SJCRH30 (cell line): ENCODE measurements at places on chromosomes 6 and 20.

DNA sequence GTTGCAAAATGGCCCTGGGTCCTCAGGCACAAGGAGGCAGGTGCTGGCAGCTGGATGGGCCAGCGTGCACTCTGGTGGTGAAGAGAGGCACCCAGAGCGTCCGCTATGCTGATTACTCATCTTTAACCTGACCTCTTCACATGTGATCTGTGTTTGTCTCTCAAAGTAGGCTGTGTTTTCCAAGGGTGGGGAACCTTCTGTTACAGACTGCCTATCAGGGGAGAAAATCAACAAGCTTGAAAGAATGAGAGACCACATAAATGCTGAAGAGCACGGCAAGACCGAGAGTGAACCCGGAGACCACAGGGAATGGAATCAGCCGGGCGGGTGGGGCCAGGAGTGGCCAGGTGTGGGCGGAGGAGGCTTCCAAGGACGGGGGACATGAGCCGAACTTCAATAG is 16.2 kb downstream of the BNIP5 start:
- DNase-seq: no peak

DNA sequence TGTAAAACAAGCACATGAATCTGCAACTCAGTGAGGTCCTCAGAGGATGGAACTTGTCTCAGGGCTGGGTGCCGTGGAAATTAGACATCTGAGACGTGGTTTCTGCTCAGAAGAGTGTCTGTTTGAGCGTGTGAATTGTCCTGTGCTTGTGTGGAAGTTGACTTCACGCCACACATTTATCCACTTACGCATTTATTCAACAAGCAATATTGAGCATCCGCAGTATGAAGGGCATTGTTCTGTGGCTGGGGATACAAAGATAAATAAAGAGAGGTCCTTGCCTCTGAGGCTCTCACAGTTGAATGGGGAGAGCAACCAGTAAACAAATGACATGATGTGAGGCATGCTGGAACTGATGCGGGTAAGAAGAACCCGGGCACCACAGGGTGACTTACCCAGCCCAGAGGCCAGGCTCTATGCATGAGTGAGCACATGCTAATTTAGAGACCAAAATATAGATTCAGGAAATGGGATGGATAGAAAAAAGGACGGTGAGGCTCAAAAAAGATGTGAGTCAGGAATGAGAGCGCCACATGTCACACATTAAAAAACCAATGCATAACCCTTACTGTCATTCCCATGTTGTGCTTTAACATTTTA is 60.4 kb downstream of the SOBP start:
- no peak for DNase-seq

DNA sequence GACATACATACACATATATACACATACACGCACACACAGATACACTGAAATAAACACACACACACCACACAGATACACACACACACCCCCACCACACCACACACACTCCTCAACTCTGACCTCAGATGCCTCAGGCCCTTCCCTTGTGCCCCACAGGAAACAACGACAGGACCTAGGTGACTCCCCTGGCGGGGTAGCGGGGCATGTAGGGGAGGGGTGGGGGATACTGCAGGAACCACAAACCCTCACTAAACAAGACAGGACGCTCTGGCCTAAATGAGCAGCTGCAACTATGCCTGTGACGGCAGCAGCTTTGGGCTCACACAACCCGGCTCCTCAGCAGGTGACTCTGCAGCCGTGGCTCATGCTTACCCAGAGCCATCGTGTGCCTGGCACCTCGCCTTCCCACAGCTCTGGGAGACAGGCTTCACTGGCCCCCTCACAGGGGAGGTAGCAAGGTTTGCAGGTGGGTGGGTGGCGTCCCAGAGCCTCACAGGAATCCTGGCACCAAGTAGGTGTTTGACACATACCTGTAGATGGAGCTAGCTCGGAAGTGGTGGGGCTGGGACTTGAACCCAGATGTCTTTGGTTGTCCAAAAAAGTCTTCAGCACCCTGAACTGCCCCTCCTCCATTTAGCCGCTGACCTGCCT is 100.8 kb downstream of the GRM4 start:
- DNase-seq: no peak

DNA sequence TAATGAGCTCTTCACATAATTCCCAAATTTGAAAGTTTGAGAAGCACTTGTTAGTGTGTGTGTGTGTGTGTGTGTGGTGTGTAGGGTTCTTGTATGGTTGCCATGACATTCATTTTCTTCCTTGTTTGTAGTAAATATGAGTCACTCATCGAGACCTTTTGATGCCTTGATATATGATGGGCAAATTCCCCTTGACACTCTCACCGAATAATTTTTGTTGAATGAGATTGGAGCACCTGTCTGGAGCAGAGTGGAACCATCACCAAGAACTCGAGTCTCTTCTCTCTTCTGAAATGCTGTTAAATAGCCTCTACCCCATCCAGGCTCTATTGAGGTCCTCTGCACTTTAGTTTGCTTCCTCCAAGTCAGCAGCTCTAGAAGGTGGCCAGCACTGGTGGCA is 29.6 kb upstream of the FAM184A start:
- DNase-seq: no peak

- no peak for DNase-seq
Observed at GRCh38 chr6:117795234-117795633, 111.8 kb upstream of the SLC35F1 start.
